Lower lobe of right lung (tissue), 2 donors: ENCODE measurements at places on chromosomes 6 and 20. TPM values are rescaled to one million over a fixed set of nuclear protein-coding genes. Genes with fewer than 3 reads are reported as not detected.

- H3K27me3 ChIP-seq = no peaks in the 10 kb centered on the region
- H3K27ac ChIP-seq = no peak overlapping the region
- no peak overlapping the region for H3K4me3 ChIP-seq
- no peaks in the 10 kb centered on the region for H3K36me3 ChIP-seq
These were observed 72.9 kb downstream of the HDGFL1 start for GRCh38 chr6:22642254-22642653.

DNA sequence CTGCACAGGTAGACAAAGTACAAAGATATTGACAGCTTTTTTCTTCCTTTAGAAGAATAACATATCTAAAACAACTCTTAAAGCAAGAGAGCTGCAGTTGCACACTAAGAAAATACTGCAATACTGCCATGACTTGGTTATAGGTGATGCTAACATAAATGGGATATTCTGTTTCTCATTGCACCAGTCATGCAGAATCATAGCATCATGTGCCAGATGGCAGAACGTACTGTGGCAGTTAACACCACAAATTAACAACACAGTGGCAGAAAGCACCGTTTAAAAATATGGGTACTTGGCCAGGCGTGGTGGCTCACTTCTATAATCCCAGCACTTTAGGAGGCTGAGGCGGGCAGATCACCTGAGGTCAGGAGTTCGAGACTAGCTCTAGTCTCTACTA is 7.4 kb downstream of the ASXL1 start:
- no peak overlapping the region for H3K4me3 ChIP-seq
- H3K36me3 ChIP-seq = peaks cover 25% of the 10 kb centered on the region
- peaks cover 68% of the 10 kb centered on the region for H3K4me1 ChIP-seq
- no peak overlapping the region for H3K27ac ChIP-seq
- H3K27me3 ChIP-seq = no peaks in the 10 kb centered on the region

PRDM1 gene
- 13.9 TPM for total RNA-seq

GNMT gene
- 2.4 TPM for total RNA-seq

DNA sequence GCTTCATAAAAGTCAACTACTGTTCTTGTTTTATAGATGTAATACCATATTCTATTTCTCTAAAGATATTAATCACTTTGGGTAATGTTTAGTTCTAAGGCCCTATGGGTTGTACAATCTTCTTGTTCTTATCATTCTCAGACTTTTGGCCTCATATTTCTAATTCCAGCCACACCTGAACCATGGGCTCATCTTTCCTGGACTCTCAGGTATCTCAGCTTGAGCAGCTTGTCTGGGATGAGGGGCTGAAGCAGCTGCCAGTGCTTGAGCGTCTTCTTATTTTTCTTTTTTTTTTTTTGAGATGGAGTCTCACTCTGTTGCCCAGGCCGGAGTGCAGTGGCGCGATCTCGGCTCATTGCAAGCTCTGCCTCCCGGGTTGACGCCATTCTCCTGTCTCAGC is 150.2 kb downstream of the KIF6 start:
- no peak for DNase-seq
- H3K4me1 ChIP-seq = peaks cover 9% of the 10 kb centered on the region

GRCh38 chr6:49490633-49491032 is 9.1 kb upstream of the GLYATL3 start:
- no peaks in the 10 kb centered on the region for H3K4me1 ChIP-seq
- no peak for DNase-seq
- peaks cover 46% of the 10 kb centered on the region for H3K36me3 ChIP-seq
- H3K27me3 ChIP-seq = no peaks in the 10 kb centered on the region
- no peak overlapping the region for H3K4me3 ChIP-seq

GRCh38 chr6:166625356-166625755 is 1.7 kb downstream of the RPS6KA2 start:
- H3K4me1 ChIP-seq = peaks cover 59% of the 10 kb centered on the region
- no peaks in the 10 kb centered on the region for H3K27me3 ChIP-seq
- H3K27ac ChIP-seq = peak overlapping the region; percentile 92
- peak overlapping the region; percentile 82 for H3K4me3 ChIP-seq
- DNase-seq = no peak
- no peaks in the 10 kb centered on the region for H3K36me3 ChIP-seq

PPP1R14C gene
- 15.4 TPM for total RNA-seq
